Stimulated activated effector memory CD8-positive, alpha-beta T cell treated with anti-CD3 and anti-CD28 coated beads, Interleukin-12 subunit alpha, Interleukin-12 subunit beta, amount 100 ng/mL, for 72 hours (primary cell): ENCODE measurements at places on chromosomes 13 and 19.
A peak's percentile ranks its signal among the peaks of the same experiment; 100 is the strongest.

- no peak for DNase-seq
Observed at GRCh38 chr13:30824651-30825050, 81.4 kb upstream of the MEDAG start.

DNA sequence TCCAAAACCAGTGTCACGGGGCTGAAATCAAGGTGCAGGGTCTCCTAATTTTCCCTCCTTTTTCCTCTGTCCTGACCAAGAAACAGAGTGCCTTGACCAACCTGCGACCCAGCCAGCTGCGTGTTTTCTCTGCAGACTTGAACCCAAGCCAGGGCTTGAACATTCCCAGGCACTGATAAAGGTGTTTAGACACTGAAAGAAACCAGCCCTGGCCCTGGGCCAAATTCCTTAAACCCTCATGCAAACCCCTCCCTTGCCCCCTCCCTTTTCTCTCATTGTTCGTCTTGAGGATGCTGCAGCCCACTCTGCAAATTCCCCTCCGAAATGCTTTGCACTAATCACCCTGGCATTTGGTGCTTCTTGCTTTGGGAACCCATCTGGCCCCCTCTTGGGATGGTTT is 9.5 kb upstream of the FFAR2 start:
- DNase-seq = no peak

DNA sequence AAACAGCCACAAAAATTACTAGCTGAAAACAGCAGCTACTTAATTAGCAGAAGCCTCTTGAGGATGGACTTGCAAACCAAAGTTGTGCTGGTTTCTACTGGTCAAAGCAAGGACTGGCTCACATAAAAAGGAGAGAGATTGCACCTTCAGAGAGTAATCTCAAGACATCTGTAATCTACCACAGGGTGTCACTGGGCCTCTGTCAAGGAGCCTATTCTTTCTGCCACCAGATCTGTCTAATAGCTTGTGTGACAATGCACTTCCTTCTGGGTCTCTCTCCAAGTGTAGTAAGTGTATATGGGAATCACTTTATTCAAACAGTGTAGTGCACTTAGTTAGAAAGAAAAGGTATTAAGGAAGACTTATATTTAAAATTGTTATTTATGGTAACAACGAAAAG is 24.4 kb upstream of the ZNF561 start:
- DNase-seq = no peak

DNA sequence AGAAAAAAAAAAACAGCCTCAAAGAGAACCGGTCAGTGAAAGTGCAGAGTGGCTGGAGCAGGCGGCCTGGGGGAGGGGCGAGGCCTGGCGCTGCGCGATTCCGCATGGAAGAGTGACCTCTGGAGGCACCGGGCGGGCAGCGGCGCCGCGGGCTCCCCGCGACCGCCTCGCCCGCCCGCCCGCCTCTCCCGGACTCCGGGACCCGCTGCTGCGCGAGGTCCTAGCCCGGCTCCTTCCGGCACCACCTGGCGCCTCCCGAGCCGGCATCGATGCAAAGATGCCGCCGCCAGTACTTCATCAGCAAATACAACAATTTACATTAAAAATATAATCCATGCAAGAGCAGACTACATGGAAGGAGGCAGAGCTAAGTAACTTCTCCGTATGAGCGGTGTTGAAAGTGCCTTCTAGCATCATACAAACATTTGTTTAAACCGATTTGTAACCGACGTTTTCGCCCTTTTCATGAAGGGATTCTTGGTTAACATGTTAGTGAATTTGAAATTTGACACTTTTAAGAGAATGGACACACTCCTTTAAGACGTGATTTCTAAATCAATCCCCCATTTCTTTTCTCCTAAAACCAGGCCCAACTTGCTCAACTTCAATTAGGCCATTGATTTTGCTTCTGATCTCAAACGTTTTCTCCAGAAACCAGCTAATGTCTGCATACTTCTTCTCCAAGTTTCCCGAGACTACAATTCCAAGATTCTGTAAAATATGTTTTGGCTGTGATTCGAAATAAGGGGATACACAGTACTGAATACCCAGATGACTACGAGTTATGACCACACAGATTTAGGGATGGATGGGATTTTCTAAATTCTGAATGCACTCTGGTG is 2.1 kb downstream of the EFNB2 start:
- DNase-seq = no peak

DNA sequence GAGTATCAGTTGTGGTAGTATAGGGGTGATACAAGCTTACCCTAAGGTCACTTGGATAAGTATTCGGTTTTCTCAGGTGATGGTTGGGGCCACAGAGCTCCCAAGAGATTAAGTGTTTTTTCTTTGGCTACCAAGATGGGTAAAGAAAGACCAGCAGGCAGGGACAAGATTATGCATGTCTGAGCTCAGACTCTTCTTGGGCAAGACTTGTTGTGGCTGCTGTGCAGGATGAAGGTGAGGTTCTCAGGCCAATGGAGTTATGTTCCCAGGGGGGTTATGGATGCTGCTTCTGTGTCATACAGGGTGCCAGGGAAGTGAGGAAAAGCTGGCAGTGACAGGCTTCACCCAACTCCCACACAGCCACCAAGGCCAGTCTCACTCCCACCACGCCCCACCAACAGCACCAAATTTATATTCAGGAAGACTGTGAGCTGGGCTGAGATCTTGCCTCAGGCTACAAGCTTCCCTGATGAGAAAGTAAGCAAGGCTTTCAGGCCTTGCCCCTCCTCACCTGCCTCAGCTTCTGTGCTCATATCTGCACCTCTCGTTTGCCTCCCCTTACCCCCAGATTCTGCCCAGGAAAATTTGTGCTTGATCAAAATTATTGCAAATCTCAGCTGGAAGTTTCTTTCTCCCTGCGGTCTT is 511.8 kb upstream of the SLITRK1 start:
- DNase-seq = no peak

GRCh38 chr13:66443926-66444325 is 786.2 kb downstream of the PCDH9 start:
- no peak for DNase-seq

- DNase-seq = no peak
Observed at GRCh38 chr13:41568143-41568971, 111.0 kb downstream of the RGCC start.

DNA sequence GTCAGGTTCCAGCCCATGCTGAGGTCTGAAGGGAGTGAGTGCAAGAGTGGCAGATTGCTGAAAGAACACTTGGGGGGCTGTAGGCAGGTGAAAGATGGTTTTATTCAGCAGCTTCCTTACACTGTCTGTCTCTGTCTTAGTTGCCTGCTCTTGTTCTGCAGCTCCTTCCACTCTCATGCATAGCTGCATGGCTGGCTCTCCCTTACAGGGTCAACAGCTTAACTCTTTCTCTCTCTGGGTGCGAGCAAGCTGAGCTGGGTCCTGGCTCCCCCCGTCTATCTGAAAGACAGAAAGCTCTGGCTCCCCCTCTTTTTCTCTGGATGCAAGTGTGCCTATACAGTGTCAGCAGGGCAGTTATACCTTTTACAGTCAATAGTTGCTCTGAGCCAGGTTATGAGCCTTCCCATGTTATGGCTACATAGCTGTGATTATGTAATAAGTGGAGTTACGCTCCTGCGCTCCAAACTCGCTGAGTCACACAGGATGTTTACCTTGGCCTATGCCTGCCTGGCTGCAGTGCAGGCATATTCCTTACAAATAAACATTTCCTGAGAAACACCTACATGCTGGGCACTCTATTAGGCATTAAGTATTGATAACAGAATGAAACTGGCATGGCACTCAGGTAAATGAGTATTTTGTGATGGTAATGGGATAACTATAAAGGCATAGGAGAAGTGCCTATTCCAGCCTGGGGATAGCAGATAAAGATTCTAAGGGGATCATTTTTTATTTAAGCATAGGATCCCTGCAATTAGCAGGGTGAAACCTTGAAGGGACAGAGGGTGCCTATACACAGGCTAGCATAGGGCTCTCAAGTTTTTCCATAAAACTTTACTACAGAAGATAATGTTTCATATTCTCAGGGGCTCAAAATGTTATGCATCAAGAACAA is 826.9 kb upstream of the PCDH9 start:
- DNase-seq = no peak

DNA sequence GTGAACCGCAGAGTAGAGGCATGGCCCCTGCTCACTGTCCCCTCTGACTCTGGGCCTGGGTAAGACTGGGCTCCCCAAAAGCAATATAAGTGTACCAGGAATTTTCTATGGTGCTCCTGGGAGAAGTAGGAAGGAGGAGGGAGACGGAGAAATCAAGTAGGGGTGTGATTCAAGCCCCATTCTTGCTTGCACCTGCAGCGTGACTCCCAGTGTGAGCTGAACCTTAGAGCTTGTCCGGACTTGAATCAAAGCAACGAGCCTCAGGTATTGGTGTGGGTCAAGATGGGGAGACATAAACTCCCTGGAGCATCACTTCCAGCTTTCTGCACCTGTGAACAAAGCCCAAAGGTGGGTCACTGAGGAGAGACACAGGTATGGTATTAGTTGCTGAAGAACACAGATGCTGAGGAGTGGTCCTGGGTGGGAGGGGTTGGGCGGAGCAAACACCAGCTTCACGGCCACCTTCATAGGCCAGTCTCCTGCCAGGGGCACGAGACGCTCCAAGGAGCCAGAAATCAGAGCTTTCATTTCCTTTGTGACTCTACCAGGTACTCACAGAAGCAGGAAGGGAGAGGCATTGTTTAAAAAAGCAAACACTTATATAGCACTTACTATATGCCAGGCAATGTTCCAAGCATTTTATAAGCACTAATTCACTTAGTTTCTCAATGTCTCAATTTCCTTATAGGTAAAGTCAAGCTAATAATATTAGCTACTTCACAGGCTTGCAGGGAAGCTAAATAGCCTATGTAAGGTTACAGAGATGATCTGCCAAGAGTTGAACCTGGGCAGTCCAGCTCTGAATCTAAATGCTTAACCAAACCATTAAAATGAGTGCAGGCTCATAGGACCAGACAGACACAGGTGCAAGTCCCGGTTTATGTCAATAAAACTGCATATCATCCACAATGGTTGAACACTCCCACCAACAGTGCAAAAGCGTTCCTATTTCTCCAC is 775.3 kb downstream of the UQCRFS1 start:
- no peak for DNase-seq

DNA sequence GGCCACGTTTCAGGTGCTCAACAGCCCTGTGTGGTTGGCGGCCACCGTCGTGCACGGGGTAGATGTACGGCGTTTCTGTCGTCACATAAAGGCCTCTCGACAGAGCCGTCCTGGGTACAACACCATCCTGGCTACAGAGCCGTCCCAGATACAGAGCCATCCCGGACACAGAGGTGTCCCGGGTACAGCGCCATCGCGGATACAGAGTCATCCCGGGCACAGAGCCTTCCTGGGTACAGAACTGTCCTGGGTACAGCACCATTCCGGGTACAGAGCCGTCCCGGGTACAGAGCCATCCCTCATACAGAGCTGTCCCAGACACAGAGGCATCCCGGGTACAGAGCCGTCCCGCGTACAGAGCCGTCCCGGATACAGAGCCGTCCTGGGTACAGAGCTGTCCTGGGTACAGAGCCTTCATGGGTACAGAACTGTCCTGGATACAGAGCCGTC is 222.7 kb upstream of the SOX1 start:
- no peak for DNase-seq

GRCh38 chr19:17977021-17977420 is 10.1 kb downstream of the KCNN1 start:
- no peak for DNase-seq

DNA sequence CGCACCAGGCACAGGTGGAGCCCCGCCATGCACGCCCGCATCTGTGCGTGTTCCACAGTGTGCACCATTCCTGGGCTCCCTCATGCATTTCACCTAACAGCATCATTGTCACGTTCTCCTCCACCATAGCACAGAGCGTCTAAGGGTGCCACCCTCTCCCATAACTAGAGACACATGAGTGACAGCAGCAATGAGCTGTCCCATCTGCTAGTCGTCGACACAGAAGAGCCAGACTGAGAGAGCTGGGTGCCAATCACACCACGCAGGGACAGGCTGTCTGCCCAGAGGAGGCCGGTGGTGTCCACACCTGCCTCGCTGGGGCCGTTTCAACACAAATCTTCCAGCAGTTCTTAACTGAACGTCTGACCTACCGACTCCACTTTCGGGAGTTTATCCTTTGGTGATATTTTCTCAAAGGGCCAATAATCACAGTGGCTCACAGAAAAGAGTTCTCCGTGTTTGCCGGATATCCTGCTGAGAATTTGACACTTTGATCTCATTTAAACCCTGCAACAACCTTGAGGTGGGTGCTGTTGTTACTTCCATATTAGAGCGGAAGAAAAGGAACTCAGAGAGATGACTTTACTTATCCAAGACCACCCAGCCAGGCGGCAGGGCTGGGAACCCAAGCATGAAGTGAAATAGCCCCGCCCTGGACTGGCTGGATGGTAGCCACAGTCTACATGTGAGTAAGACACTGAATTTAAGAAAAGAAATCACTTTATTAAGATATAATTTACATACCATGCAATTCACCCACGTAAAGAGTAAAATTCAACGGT is 16.2 kb downstream of the CLEC11A start:
- no peak for DNase-seq

DNA sequence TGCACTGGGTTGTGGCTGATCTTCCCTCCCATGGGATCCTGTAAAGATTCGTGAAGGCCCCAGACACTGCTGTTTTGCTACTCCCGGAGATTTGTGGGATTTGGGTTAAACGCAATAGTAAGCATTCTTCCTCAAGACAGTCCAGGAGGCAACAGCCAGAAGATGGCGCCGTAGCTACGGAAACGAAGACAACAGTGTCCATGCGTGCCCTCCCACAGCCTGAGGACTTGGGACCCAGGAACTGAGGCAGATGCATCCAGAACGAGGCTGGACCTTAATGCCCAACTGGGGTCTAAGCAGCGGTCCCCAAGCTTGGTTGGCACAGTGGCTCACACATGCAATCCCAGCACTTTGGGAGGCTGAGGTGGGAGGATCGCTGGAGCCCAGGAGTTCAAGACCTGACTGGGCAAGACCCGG is 57.6 kb upstream of the ZNF507 start:
- no peak for DNase-seq

DNA sequence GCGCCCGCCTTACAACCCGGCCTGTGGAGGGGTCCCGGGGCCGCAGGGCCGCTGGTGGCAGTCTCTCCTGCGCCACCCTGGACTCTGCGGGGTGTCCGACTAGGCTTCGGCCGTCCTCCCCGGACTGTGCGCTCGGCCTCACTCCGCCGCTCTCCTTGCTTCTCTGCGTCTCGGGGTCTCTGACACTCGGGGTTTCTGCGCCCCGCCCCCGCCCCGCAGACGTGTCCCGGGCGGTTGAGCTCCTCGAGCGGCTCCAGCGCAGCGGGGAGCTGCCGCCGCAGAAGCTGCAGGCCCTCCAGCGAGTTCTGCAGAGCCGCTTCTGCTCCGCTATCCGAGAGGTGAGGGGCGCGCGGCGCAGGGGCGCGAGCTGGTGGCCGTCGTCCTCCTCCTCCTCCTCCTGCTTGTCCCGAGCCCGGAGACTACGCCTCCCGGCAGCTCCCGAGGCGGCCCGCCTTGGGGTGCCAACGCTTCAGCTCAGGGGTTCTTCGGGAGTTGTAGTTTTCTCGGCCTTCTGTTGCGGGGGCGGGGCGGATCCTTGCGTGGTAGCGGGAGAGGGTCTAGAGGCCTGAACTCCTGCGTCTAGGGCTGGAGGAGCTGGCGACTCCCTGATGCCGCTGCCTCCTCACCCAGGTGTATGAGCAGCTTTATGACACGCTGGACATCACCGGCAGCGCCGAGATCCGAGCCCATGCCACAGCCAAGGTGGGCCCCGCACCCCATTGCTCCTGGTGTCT is 627 bp downstream of the LIN7B start:
- peak; percentile 69 for DNase-seq

GRCh38 chr13:55577082-55577846 is 1563.5 kb upstream of the PRR20A start:
- no peak for DNase-seq
